ENCODE measurements at places on chromosomes 3 and 15. TPM values are rescaled to one million over a fixed set of nuclear protein-coding genes. Genes with fewer than 3 reads are reported as not detected.

Gene FMN1
- total RNA-seq, result 0.36 TPM

Gene EPHA3
- total RNA-seq, result not detected

Gene MED12L
- 0.66 TPM for total RNA-seq

Gene MAP3K13
- total RNA-seq, result 13.7 TPM
